Fibroblast of skin of abdomen (primary cell): ENCODE measurements at places on chromosomes 5 and 9.

GRCh38 chr5:93571114-93571949 is 9.7 kb downstream of the NR2F1-AS1 start:
- DNase-seq: no peak

DNA sequence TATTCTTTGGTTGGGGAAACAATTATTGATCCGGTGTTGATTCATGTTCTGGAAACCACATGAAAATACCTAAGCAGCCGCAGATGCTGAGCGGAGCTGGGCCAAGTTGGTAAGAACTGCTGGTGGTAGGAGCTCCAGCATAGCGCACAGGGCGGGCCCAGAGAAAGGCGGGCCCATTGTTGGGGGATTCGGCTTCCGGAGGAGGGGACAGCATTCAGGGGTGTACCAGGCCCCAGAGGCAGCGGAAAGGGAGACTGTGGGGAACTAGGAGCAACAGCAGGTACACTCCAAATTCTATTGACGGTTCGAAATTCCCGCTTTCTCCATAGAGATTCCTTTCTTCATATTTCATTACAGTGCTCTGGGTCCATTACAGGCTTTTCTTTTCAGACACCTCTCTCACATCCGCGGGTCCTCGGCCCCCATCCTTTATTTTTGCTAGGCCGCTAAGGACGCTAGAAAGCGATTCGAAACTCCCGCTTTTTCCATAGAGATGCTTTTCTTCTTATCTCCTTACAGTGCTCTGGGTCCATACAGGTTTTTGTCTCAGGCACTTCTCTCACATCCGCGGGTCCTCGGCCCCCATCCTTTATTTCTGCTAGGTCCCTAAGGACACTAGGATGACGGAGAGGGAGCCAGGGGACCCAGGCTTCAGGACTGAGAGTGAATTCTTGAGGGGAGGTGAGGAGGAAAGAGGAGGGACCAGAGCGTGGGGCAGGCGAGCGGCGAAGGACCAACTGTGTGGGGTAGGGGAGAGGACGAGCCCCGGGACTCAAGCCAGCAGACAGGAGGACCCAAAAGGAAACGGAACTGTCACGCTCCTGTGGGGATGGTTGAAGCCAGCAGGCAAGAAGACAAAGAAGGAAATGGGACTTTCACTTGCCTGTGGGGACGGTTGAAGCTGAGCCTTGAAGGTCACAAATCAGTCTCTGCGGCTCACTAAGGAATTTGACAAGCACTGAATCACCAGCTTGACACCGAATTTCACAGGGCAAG is at the start of gene CCDC152:
TSS of gene CCDC152 (plus strand) at position 213 of the 996 bp plus-strand sequence. CDS start 2,304 bp downstream, outside the sequence.
- peak; percentile 57 for DNase-seq

GRCh38 chr5:94125107-94125506 is 383.7 kb upstream of the POU5F2 start:
- no peak for DNase-seq

- peak; percentile 79 for DNase-seq
Measured at GRCh38 chr5:56175488-56175887, 57.6 kb downstream of the ANKRD55 start.

DNA sequence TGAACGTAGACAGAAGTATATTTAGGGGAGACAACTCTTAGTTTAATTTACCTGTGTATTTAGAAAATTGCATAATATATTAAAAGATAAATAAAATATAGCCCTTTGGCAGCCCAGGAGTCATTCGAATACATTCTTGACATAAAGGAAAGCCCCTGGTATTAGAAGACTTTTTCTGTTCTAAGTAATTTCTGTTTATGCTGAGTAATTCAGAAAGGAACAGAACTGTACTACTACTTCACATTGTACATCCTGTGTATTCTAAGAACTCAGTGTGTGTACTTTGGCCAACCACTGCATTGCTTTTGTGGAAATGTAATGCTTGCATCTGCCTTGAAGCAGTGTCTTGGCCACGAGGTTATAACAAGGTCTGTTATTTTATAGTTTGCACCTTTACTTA is 136.4 kb downstream of the KDM4C start:
- DNase-seq: no peak
